H54 (cell line): ENCODE measurements at places on chromosomes 12 and 14.
A peak's percentile ranks its signal among the peaks of the same experiment; 100 is the strongest.

GRCh38 chr14:20610002-20610765 lies 19.0 kb upstream of the RNASE12 start:
- DNase-seq, result no peak

- DNase-seq, result no peak
These were observed 1.3 kb upstream of the MYG1 start for GRCh38 chr12:53298164-53298563.

GRCh38 chr12:115043079-115043478 lies 359.1 kb upstream of the TBX3 start:
- DNase-seq, result no peak

DNA sequence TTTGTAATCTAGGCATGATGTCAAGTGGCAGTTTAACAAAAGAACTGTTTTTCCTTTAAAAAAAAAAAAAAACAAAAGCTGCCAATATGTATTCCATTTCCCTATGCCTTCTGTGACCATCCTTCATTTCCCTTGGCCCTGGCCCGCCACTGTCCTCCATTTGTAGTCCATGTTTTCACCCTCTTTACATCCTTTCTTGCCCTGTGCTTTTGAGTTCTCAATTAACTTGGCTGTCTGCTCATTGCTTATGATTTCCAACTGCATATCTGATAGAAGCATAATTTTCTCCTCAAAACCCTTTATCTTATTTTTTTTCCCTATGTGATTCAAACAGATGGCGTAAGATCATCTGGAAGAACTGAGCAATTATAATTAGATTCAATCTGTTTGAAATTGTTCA lies 297.5 kb downstream of the NAV3 start:
- DNase-seq, result no peak

DNA sequence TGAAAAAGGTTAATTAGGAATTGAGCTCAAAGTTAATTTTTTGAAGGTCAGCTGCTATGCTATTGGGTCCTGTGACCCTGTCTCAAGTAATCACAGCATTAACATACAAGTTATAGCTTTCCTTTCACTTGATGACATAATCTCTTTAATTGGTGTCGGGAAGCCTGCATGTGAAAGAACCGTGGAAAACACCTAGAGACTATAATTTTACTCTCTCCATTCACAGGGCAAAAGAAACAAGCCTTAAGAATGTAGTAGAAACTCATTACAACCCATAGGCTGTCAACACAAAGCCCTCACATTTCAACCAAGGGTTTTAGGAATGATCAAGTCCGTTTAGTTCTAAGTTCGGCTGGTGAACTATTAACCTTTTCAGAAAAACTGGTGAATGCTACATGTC lies 104.4 kb downstream of the PPM1A start:
- DNase-seq, result no peak

GRCh38 chr14:20460458-20461224 lies 593 bp downstream of the PIP4P1 start:
- no peak for DNase-seq

DNA sequence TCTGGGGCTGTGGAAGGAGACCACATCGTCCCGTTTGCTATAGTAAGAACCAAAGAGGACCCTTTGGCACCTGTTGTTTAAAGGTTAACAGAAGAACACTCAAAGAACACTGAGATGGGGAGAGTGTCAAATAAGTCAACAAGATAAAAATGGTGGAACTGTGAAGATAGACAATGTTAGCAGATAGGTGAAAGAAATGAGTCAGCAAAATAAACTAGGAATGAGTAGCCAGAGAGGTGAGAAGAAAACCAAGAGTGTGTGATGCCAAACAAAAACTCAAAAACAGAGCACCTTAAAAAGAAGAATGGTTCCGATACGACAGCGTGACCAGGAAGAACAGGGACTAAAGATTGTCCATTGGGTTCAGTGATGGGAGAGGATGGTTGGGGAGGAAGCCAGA lies 74.7 kb upstream of the PIWIL1 start:
- no peak for DNase-seq

DNA sequence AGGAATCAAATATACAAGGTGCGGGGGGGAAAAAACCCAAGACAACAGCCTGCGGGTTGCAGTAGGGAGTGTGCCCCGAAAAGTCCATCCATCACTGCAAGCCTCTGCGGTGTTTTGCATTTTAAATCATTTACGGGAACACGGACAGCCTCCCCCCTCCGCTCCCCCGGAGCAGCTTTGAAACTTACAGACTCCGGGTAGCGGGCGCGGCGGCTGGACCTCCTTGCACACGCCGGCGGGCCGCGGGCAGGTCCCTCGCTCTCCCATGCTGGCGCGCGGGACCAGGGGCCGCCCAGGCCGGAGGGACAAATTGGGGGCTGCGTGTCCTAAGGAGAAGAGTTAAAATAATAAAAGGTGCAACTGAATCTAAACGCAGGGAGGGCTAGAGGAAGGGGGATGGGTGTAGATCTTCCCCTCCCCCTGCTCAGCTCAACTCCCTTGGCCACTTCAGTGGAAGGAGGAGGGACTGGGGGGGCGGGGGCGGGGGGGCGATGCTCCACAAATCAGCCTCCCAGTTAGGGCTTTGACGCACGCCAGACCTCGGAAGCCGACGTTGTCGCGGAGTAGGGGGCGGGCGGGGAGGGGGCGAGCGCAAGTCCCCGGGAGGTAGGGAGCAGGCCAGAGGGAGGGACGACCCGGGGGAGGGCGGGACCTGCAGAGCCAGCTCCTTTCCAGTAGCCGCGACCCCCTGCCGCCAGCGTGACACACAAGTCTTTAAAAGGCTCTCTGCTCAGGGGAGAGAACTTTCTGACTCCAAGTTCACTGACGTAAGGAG lies at the start of gene KCNJ8:
Gene KCNJ8 (minus strand): TSS at position 349 of the 775 bp plus-strand sequence. CDS start 1,090 bp downstream, outside the sequence.
- no peak for DNase-seq

DNA sequence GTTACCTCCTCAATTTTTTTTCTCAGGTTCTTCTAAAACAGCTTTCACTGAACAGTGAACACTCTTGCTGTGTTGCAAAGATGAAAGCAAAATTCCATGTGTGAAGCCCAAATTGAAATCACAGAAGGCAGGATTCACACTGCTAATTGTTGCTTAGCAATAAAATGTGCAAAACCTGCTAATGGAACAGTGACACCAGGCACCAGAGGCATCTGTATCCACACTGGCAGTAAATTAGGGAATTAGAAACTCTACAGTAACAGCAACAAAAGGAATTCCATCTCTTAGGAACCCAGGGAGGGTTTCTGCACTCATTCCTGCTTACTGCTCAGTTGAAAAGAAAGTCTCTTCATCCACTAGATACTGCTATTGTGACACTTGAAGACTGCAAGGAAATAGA lies 202.3 kb downstream of the GXYLT1 start:
- no peak for DNase-seq

DNA sequence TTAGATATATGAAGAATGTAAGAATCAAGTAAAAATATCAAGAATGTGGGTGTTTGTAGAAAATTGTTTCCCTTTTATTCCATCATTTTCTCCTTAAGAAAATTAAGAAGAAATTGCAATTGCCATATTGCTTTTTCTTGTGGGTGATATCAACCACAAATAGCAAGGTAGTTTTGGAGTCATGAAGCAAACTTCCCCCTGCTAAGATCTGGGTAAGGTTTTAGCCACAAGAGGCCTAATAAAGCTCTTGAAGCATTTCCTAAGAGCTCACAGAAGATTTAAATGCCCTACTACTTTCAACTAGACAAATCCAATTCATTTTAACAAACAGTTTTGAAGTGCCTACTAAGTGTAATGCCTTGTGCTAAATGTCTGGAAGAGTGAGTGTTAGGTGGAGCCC lies 2.6 kb downstream of the GRIP1 start:
- DNase-seq, result no peak

GRCh38 chr14:24343795-24344660 lies 4.2 kb upstream of the RIPK3 start:
- DNase-seq, result no peak

GRCh38 chr14:64059454-64060198 lies 206.8 kb downstream of the SYNE2 start:
- no peak for DNase-seq

DNA sequence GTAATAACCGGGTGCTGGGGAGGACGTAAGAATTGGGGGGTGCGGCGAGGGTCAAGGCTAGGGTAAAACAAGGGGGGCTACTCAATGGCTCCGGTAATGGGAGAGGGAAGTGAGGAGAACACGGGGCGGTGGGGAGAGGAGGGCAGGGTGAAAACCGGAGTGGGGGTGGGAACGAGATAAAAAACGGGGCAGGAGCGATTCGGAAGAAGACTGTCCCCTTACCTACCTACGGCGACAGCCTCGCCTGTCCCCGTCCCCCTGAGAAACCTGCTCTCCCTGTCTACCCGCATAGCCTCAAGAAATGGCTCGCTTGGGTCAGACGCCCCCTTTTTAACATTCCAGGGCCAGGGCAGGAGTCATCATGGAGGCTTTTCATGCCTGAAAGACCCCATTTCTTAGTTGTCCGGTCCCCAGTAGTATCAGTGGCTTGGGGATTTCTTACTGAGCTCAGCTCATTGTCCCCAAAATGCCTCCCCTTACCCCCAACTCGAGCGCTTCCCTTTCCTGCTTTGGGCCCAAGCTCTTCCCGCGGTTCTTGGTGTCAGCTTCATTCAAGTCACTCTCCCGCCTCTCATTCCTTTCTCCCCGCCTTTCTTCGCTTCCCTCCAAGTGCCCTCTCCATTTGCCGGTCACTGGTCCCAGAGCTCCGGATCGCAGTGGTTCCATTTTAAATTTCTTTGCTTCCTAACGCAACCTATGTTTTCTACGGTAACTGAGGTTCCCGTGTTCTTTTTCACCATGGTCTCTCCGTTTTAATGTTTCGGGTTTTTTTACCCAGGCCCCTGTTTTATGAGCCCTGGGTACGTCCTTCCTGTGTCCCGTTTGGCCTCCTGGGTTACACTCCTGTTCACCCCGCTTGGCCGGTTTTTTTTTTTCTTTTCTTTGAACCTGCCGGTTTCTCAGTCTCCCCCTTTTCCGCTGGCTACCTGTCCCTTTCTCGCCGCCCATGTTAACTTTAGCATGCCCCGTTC lies 1.2 kb upstream of the WSB2 start:
- DNase-seq, result peak; percentile 90

DNA sequence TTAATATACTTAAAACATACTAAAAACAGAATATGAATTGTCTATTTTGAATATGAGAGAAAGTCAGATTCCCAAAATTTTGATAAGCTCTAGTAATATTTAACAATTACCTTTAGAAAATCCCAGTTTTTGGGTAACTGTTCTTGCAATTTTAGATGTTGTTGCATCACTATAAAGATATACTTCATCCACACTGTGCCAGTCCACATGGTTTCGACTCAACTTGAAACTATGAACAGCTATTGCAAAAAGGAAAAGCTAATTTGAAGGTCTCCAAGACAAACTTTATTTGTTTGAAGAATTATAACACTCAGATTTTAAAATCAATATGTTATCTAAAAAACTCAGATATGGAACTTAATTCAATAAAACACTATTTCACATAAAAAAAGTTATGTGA lies 59.9 kb downstream of the DDHD1 start:
- no peak for DNase-seq

- peak; percentile 23 for DNase-seq
These were observed 6.9 kb upstream of the LYZ start for GRCh38 chr12:69341328-69341727.

DNA sequence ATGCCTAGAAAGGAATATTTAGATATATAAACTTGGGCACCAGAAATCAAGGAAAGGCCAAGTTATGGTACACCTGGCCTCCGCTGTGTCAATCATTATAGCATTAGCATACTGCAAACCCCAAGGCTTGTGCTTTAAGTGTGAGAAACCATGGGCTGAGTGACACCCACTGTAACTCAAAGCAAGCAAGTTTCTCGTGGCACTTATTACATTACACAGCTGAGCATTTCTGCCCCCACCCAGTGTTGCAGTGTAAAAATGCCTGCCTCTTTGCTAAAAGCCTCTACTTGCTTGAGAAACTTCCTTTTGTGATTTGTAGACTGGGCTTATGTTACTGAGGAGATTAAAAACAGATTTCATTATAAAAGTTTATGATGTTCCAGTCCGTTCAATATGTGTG lies 122.0 kb downstream of the TGFB3 start:
- no peak for DNase-seq

DNA sequence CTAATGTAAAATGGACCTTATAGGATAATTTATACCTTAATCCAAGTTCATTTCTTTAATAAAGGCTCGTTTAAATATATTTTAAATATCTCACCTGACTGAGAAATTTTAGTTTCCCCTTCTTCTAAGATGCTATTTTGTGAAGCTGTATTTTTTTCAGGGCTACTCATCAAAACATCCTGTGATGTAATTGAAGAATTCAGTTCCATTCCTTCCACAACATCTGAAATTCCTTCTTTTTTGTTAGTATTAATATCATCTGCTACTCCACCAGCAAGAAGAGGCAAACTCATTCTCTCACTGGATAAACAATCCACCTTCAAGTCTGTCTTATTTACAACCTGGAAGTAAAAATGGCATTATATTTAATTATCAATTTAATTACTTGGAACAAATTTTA lies 22.5 kb downstream of the LGALS3 start:
- DNase-seq, result no peak

- DNase-seq, result no peak
These were observed 51.5 kb downstream of the PSMA6 start for GRCh38 chr14:35343702-35344101.

GRCh38 chr14:73289729-73290128 lies 52.4 kb downstream of the PAPLN start:
- no peak for DNase-seq

DNA sequence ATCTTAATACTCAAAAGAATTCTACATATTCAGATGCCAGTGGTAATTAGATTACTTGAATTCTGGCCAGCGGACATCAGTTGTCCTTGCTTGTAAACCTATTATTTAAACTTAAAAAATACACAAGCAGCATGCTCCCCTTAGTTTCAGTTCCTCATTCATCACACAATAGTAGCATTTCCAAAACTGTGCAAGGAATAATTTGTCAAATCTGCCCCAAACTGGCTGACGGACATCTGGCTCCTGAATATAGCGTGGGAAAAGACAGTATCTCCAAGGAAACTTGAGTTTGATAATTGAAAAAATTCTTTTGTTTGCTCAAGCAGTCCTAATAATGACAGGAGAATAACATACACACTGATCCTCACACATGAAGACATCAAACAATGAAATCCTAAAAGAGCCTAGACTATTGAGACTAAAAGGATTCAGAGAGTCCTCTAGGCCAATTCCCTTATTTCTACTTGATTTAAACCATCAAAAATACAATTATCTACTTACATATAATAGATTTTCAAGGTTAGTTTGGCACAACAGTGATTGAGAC lies 90.4 kb downstream of the KIF21A start:
- DNase-seq, result no peak

DNA sequence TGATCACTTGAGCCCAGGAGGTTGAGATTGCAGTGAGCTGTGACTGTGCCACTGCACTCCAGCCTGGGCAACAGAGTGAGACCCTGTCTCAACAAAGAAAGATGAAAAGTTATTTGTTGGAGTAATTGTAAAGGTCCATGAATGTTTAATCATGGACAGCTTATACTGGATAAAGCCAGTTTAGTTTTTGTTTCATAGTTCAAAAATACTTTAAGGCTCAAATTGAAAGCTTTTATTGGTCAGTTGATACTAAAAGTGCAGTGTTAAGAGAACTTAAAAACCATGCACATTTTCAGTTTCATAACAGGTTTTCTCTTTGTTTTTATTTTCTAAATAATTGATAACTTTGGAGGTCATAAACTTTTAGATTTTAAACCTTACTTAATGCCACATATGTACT lies 108.4 kb downstream of the MON2 start:
- DNase-seq, result no peak
